ENCODE measurements at places on chromosomes 1 and 21. TPM values are rescaled to one million over a fixed set of nuclear protein-coding genes. Genes with fewer than 3 reads are reported as not detected.

DNA sequence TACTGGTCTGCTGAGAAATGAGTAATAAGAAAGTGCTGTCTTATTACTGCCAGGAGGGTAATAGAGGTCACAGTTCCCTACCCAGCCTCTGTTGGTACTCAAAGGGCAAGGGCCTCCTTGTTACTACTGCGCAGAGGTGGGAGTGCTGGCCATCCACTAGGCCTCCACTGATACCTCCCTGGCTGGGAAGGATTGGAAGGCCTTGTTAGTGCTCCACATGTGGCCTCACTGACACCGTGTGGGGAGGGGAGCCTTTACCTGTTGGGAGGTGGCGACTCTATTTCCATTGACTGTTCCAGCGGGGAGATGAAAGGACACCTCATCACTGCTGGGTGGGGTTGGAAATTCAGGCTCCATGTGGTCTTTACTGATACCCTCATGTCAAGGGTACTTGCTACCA lies 57.8 kb upstream of the USP24 start:
- DNase-seq: no peak

DNA sequence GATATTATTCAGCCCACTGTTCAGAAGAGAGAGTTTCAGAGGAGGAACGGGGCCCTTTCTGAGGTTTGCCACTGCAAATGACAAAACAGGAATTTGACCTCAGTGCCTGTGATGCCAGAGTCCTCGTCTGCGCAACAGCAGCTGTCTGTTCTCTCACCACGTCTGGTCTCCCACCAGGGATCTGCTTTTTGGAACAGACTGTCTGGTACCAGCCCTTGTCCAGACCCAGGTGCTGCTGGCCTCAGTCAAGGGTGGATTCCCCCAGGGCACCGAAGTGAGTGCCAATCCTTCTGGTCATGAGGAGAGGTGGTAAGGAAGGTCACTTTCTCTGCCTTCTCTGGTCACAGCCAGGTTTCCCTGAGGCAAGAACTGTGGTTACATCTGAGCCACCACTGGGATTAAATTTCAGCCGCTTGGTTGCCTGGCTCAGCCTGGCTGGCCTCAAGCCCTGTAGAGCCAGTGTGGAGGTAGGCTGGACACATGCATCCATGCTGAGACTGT lies 2.3 kb upstream of the BCAN start:
- DNase-seq: no peak

- DNase-seq: no peak
Measured at GRCh38 chr21:15363921-15364320, 299.1 kb upstream of the NRIP1 start.

- no peak for DNase-seq
Measured at GRCh38 chr1:85196358-85196757, 4.5 kb downstream of the SYDE2 start.

GRCh38 chr1:117215733-117216462 lies 5.2 kb upstream of the VTCN1 start:
- no peak for DNase-seq

DNA sequence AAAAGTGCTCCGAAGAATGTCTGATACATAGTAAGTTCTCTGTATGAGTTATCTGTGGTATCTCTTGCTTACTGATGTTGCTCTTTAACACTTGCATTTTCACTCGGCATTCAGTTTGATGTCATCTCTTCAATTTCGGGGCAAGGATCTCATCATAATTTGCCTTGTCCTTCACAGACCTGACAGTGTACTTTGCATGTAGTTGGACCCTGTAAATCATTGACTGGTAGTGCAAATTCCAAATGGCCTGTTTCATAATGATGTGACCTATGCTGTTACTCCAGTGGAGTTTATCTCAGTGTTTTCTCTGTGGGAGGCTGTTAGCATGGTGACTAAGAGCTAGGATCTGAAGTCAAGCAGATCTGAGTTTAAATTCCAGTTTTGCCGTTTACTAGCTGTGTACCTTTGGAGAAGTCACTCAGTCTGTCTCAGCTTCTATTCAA lies 34.2 kb upstream of the ABCD3 start:
- no peak for DNase-seq

- DNase-seq: no peak
Measured at GRCh38 chr1:205441716-205442050, 14.2 kb downstream of the BLACAT1 start.

DNA sequence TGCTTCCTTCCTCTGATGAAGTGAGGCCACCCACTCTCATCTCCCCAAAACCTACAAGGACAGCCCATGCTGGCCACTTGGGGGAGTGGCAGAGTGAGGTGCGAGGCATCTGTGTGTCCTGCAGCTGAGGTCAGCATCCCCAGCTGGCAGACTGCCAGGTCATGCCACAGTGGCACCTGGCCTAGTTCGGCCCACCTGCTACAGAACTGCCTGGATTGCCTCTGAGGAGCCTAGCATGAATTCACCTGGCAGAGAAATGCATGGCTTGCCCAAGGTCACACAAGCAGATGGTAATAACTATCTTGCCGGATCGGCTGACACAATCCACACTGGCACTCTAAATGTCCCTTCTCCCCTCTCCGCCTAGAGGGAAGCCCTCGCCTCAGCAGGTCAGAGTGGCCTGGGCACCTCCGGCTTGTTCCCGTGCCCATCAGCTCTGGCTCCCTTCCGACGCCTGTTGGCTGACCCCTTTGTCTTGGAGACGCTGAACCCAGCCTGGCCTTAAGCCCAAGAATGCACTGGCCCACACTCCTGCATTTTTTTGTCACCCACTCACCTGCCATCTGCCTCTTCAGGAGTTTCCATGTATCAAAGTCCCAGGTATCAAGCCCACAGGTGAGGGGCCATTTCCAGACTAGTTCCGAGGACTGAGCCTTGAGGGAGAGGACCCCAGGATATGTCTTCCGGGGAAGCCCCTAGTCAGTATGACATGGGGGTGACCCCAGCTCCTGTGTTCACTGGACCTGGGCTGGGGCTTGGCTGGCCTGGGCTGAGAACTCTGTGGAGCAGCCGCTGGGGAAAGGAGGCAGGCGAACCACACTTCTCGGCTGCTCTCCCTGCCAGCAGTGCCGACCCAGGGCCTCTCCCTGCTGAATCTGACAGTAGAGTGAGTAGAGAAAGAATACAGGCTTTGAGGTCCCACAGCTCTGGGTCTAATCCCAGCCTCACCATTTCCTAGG lies 21.7 kb downstream of the ECE1 start:
- DNase-seq: no peak

GRCh38 chr21:37496972-37497371 lies 130.4 kb downstream of the DYRK1A start:
- DNase-seq: no peak

DNA sequence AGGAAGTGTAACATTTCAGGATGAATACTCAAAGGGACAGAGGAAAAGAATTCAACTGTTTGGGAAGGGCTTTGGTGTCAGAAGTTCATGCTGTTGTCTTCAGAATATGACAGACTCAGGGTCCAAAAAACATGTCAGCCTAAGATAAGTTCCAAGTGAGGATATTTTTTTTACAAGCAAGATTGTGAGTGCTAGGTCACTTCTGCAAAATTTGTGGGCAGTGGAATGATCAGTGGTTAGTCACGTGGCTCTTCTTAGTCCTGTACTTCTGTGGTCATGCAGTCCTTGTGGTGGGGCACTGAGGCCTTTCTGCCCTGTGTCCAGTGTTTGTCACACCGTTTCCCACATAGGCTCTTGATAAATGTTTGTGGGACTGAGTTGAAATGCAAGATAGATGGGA lies 5.2 kb downstream of the RGL1 start:
- DNase-seq: no peak

DNA sequence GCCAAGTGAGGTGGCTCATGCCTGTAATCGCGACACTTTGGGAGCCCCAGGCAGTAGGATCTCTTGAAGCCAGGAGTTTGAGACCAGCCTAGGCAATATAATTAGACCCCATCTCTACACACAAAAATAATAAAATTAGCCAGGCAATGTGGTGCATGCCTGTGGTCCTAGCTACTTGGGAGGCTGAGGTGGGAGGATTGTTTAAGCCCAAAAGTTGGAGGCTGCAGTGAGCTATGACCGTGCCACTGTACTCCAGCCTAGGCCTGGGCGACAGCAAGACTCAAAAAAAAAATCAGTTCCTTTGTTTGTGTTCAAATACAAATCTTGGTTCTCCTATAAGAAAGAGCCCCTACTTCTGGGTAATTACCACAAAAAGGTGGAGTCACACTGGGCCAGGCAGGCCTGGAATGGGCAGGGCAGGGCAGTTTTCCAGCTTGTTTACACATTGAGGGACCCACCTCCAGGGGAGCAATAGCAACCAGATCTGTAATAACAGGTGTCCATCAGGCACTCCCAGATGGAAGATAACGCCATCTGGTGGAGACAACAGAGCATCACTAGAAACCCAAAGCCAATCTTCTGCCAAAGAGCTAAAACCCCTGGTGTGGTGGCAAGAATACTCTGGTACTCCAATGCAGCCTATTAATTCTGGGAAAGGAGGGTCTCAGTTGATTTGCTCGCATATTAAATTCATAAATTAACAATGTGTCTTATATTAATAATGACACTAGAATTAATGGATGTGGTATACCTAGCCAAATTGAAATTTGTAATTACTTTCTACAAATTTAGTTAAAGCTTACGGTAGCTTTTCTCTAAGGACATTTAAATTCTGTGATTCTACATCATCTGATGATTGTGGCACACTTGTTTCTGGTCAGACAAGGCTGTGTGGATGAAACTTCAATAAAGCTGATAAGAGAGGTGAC lies 13.2 kb downstream of the PPP1R15B start:
- DNase-seq: peak; percentile 82

DNA sequence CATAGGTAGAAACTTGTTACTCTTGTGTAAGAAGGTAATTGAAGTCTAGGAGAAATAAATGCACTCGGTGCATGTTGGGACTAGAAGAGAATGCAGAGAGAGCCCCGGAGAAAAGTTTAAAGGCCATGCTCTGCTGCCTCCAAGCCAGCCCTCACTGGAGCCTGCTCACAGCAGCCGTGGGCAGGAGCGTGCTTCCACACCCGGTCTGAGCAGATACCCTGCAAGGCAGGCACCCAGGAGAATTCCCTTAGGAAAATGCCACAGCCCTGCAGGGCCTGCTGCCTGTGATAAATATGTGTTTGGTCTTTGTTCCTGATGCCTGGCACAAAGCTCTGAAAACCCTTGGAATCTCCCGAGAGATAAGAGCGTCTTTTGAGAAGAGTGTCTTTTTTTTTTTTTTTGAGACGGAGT lies 22.8 kb downstream of the C2CD2 start:
- DNase-seq: no peak

DNA sequence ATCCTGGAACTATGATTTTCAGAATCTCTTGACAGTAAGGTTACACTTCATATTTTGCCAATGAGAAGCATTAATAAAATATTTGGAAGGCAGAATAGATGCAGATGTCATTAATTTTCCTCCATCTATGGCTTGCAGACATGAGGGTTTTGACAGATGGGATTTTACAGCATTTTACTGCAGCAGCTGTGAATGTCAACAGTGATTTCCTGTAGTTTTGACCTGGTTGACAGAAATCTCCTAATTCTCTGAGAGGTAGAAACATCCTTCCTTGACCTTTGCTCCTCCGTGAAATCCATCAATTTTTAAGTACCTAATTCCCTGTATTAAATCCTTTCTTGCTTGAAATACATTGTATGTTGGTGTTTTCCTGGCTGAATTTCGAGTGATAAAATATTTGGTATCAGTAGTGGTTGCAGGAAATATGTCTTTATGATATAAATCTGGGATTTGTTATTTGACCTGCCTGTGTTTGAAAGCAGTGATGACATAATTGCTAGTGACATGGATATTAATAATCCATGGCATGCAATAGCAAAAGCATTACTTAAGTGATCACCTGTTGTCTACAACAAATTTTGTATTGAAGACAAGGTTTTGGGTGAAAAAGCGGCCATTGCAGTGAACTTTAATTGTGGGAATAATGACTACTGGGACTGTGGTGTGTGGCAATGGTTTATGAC lies 73.9 kb downstream of the HLX start:
- no peak for DNase-seq

The CLIC6 gene
- total RNA-seq: 1.3 TPM

The CD1E gene
- not detected for total RNA-seq

The KLHDC7A gene
- 19.1 TPM for total RNA-seq

The S1PR1 gene
- total RNA-seq: 3.5 TPM

The FUCA1 gene
- 6.4 TPM for total RNA-seq

The GMEB1 gene
- 26.2 TPM for total RNA-seq

Measured in H1 (cell line).